ENCODE measurements at places on chromosomes 2 and 18.

DNA sequence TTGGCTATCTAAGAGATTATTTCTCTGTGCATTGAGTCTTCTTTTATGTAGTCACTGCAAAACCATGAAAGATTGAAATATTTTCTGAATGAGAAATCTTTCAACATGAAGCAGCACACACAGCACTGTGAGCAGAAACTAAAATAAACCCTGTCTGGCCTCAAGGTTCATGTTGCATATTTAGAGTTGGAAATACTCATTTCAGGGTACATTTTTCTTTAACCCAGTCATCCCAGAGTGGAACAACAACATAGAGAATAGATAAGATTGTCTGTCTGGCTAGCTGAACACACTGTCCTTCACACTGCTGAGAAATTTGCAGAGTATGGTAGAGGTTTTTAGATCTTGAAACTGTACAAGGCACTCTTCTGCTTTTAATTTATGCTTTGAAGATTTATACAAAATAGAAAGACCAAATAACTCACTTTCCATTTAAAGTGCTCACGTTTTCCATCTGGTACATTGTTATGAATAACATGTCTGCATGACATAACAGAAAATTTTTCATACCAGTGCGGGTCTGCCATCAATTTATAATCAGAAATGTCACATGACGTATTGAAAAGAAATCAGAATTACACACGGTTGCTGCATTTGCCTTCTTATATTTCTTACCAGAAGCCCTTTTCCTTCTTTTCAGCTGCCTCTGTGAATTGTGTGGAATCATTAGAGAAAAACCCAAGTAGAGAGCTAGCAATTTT, 25.0 kb upstream of the FN1 start:
- DNase-seq = no peak

GRCh38 chr18:41783065-41783818, 171.8 kb upstream of the PIK3C3 start:
- DNase-seq = no peak

GRCh38 chr2:241035142-241035817, 36.9 kb downstream of the SNED1 start:
- DNase-seq = no peak

- DNase-seq = no peak
These were observed 266.6 kb upstream of the SIX2 start for GRCh38 chr2:45275806-45276205.

- DNase-seq = no peak
These were observed 149.6 kb downstream of the LAMA3 start for GRCh38 chr18:23838801-23839366.
